Suppressor macrophage treated with lipopolysaccharide for 1 hour (primary cell): ENCODE measurements at places on chromosomes 2 and 18.

GRCh38 chr2:101380376-101380775 is 6.9 kb downstream of the CREG2 start:
- peak; percentile 87 for DNase-seq

DNA sequence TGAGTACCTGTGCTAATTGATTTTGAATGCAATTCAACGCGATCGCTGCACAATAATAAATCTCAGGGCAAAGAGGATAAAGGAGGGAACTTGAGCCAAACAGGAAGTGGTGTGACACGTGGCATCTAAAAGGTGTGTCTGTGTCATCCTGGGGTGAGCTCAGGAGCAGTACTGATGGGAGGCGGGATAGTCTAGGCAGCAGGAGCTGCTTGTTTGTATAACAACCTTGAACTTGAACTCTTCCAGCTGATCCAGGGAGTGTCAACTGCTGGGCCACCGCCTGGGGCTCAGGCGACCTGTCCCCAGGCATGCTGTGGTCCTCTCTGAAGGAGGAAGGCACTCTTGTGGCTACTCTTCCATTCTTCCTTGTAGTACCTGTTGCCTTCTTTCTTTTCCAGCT is 61.2 kb downstream of the BOD1L2 start:
- DNase-seq = no peak

- DNase-seq = no peak
These were observed 46.3 kb downstream of the MYO7B start for GRCh38 chr2:127581516-127582490.

DNA sequence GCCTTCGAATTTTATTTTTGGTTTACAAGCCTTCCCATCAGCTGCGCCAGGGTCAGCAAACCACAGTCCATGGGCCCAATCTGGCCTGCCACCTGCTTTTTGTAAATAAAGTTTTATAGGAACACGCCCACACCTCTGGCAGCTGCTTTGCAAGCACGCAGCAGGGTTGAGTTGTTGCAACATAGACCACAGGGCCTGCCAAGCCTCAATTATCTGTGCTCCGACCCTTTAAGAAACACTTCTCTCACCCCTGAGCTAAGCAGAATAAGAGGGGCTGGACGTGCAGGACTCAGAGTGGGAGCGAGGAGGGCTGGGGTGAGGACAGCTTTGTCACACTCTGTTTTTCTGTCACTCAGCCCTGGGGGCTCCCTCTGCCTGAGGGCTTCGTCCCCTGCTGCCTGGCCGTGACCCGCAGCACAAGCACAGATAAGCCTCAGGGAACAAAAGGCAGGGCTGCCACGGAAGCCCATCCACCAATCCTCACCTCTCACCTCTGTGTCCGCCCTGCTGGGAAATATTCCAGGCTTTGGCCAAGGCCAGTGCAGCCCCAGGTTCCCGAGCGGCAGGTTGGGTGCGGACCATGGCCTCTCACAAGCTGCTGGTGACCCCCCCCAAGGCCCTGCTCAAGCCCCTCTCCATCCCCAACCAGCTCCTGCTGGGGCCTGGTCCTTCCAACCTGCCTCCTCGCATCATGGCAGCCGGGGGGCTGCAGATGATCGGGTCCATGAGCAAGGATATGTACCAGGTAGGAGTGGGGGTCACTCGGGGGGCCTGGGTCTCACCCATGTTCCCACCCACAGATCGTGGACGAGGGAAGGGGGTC is at the start of gene AGXT:
Gene AGXT (plus strand): TSS at position 539 of the 823 bp plus-strand sequence. CDS start 42 bp downstream, at position 581.
- no peak for DNase-seq

DNA sequence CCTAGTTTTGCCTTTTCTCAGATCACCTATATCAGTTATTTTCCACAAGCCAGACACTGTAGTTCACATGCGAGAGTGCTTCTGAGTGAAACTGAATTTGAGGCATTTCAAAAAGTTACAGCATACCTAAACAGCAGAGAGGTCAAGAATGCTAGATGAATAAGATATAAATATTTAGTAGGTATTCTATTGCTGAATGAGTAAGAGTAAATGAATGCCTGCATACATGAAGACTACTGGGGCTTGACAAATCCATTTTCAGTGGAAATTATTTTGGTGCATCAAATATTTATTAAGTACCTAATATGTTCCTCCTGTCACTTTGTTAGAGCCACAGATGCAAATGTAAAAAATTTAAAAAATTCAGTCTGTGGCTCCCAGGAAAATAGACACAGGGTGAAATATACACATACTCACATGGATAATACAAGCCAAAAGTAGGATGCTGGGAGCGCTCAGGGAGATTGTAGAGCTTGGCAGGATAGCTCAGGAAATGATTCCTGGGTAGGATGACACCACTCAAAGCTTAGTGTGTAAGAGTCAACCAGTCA is 27.6 kb upstream of the CDC42EP3 start:
- no peak for DNase-seq

DNA sequence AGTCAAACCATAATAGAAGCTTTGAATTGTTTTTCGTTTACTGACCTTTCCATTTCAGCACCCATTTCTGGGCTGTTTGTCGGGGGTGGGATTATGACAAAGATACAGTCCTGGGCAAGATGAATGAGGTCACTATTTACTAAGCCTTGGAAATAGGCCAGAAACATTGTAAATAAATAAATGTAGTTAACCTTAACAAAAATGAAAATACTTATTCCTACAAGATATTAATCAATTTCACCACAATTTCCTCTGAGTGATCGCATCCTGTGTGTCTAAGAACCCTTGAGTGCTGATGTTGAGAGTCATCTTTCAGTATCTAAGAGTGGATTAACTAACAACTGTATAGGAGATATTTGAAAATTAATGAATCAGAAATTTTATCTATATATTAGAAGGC is 14.0 kb downstream of the ITGA4 start:
- DNase-seq = no peak

- peak; percentile 38 for DNase-seq
These were observed 8.3 kb upstream of the KLF11 start for GRCh38 chr2:10035053-10035422.

DNA sequence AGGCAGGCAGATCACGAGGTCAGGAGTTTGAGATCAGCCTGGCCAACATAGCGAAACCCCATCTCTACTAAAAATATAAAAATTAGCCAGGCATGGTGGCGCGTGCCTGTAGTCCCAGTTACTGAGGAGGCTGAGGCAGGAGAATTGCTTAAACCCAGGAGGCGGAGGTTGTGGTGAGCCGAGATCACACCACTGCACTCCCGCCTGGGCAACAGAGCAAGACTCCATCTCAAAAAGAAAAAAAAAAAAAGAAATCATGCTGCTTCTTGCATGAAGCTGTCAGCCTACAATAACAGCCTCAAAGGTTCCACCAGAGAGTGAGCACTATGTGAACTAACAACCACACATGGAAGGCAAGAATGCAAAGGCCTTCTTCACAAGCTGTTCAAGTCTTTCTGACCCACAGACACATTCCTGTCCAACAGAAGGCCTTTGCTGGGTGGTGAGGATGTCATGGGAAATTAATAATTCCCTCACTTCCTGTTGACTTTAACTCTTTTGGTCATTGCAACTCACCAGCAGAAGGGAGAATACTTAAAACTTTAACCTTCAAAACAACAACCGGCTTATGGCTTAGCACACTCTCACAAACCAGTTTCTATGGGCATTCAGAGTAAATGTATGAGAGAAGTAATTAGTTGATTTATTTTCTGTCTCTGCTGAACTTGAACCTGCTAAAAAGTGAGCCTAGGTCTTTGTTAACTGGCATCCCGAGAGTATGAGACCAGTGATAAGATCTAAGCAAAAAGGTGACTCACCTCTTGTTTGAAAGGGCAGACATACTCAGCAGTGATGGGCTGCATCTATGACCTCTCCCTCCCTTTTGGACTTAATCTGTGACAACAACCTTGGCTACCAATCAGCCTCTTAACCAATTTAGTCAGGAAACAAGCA is 11.8 kb downstream of the PLEKHM3 start:
- no peak for DNase-seq

DNA sequence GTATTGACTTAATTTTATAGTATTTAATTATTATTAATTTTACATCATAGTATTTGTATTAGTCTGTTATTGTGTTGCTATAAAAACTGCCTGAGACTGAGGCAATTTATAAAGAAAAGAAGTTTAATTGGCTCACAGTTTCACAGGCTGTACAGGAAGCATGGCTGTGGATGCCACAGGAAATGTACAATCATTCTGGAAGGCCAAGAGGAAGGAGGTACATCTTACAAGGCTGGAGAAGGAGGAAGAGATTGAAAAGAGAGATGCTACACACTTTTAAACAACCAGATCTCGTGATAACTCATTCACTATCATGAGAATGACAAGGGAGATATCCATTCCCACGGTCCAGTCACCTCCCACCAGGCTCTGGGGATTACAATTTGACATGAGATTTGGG is 2019.4 kb upstream of the PIK3C3 start:
- DNase-seq = no peak

- no peak for DNase-seq
These were observed 66.6 kb downstream of the ABCG8 start for GRCh38 chr2:43905371-43905803.

- no peak for DNase-seq
These were observed 33.7 kb downstream of the TMEM17 start for GRCh38 chr2:62472312-62472711.

DNA sequence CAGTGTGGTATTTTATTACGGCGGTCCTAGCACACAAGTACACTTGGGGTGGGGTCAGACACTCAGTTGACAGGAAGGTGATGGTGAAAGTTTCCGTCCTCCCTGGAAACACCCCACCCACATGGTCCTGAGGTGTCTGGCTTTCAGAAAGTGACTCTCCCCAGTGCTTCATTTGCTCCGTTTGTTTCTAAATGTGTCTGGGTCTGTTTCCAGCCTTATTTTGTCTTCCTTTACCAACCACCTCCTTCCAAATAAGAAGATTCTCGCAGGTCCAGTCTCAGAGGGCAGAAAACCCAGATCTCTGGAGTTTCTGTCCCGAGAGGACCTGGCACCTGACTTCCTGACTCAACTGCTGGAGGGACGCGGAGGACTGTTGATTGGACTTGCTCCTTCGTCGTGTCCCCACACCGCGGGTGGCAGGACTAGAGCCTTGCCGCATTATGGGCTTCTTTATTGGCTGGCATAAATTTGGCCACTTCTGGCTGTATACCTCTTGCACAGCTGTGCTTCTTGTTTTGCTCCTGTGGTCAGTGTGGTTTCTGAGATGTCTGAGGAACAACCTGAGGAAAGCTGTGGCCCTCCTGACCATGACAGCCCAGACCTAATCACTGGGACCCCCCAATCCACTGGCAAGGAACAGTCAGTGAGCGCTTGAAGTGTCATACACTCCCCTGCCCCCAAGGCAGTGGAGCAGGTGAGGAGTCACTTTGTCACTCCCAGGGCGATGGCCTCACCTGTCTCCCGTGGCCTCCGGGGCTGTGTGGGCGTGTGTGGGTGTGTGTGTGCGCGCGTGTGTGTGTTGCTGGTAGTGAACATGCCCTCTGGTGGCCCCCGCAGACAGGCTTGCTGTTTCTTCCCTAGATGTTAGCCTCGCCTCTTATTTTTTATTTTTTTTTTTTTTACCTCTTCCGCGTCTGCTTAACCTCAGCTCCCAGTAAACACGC is 45.6 kb downstream of the MEX3C start:
- DNase-seq = no peak

DNA sequence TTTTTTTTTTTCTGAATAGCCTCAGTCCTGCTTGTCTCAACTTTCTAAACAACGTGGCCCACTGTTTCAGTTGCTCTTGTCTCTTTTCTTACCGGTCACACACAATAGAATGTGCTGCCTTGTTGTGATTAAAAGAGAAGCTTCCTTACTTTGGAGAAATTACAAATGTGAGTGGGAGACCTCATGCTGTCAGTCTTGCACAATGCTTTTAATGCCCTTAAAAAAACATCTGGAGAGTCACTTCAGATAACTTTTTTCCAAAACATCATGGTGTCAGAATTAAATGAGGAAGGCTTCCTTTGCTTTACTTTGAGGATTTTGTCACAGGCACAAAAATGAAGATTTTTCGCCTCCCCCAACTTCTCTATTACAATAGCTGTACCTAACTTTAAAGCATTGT is 37.7 kb downstream of the LHCGR start:
- DNase-seq = no peak

GRCh38 chr2:207482630-207483029 is 47.1 kb upstream of the CREB1 start:
- DNase-seq = no peak

DNA sequence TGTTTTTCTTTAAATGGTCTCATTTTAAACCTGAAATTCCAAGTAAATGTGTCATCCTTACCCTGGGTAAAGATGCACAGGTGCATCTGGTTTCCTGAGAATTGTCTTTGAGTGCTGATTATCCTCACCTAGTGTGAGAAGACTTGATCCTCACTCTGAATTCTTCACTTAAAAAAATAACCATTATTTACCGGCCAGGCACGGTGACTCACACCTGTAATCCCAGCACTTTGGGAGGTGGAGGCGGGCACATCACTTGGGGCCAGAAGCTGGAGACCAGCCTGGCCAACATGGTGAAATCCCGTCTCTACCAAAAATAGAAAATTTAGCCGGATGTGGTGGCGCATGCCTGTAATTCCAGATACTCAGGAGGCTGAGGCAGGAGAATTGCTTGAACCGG is 9.9 kb upstream of the WNT6 start:
- DNase-seq = no peak
